ENCODE measurements at places on chromosomes 6 and 20. TPM values are rescaled to one million over a fixed set of nuclear protein-coding genes. Genes with fewer than 3 reads are reported as not detected.
A peak's percentile ranks its signal among the peaks of the same experiment; 100 is the strongest.

Gene GINS1
- polyA plus RNA-seq: 1.1 TPM

Gene PDE10A
- polyA plus RNA-seq: 4.8 TPM

Gene NRSN1
- polyA plus RNA-seq: not detected

Gene PEX6
- polyA plus RNA-seq: 18.0 TPM

Gene PPP1R14C
- polyA plus RNA-seq: 6.5 TPM

Gene VIP
- polyA plus RNA-seq: 1.4 TPM

Gene TREML2
- not detected for polyA plus RNA-seq

Gene MYB
- not detected for polyA plus RNA-seq

DNA sequence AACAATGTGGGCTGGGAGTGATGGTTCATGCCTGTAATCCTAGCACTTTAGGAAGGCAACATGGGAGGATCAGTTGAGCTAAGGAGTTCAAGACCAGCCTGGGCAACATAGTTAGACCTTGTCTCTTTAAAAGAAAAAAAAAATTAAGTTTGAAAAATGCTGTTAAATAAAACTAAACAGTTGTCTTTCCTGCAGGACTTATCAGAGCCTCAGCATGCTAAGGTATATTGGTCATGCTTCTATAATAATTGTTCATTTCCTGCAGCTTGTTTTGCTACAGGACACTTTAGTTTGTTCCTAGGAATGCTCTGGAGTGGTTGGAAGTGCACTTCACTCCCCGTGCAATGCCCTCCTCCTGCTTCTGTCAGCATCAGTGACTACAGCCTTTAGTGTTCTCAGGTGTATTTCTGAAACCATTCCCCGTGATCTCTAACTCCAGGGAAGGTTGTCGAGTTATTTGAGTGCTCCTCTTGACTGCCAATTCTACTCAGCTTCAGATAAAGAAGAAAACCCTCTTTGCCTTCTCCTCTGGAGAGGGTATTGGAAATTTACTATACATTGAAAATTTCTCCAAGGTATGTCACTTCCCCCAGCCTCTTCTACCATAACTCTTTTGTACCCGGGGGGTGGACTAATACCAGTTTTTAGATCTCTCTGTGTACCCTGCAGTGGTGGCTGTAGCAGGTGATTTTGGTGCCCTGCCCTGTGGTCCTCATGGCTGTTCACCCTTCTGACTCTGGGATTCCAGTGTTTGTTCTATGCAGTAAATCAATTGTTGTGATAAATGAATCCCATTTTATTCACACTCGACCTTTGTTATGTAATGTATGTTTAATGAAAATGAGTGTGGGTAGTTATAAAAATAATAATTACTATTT, 33.8 kb downstream of the NHLRC1 start:
- no peaks in the 10 kb centered on the region for H3K36me3 ChIP-seq
- no peaks in the 10 kb centered on the region for H3K27me3 ChIP-seq
- H3K27ac ChIP-seq: no peak overlapping the region
- no peak overlapping the region for H3K4me3 ChIP-seq
- DNase-seq: no peak

DNA sequence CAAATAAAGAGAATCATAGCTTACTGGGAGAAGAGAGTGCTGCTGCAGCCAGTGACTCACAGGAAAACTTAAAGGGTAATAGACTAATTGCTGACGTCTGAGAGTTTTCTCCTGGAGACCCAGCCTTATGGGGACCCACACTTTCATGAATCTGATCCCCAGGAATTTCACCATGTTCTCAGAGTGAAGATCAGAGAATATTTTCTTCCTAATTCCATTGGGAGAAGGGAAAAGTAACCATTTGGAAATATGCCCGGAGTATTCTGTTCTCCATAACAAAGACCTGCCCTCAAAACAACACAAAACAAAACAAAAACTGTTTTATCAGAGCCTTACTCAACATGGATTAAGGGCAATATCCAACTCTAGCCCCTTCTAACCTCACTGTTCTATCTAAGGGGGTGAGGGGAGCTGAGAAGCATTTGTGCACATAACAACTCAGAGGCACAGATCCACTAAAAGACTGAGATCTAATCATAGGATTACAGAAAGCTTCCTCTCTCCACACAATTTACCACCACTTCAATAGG, 168.2 kb upstream of the SSTR4 start:
- no peaks in the 10 kb centered on the region for H3K27me3 ChIP-seq
- no peak overlapping the region for H3K27ac ChIP-seq
- no peaks in the 10 kb centered on the region for H3K4me1 ChIP-seq
- no peaks in the 10 kb centered on the region for H3K36me3 ChIP-seq
- no peak overlapping the region for H3K4me3 ChIP-seq

- H3K27me3 ChIP-seq: no peaks in the 10 kb centered on the region
- no peak overlapping the region for H3K4me3 ChIP-seq
- DNase-seq: no peak
- H3K27ac ChIP-seq: no peak overlapping the region
- H3K4me1 ChIP-seq: no peaks in the 10 kb centered on the region
- no peaks in the 10 kb centered on the region for H3K36me3 ChIP-seq
Observed at GRCh38 chr20:45950330-45950646, 15.8 kb downstream of the PCIF1 start.

GRCh38 chr20:56689318-56689717, 60.2 kb downstream of the TFAP2C start:
- no peaks in the 10 kb centered on the region for H3K36me3 ChIP-seq
- no peak for DNase-seq

GRCh38 chr6:133833949-133834359, 55.0 kb upstream of the TCF21 start:
- H3K27ac ChIP-seq: peak overlapping the region; percentile 33
- peak; percentile 93 for DNase-seq
- H3K27me3 ChIP-seq: no peaks in the 10 kb centered on the region
- H3K4me1 ChIP-seq: peaks cover 3% of the 10 kb centered on the region

- H3K27ac ChIP-seq: no peak overlapping the region
- H3K27me3 ChIP-seq: no peaks in the 10 kb centered on the region
- DNase-seq: no peak
- H3K4me3 ChIP-seq: no peak overlapping the region
- no peaks in the 10 kb centered on the region for H3K36me3 ChIP-seq
- H3K4me1 ChIP-seq: no peaks in the 10 kb centered on the region
Observed at GRCh38 chr20:19137641-19138040, 74.8 kb upstream of the SLC24A3 start.

GRCh38 chr20:19768325-19768842, 10.3 kb downstream of the RIN2 start:
- peaks cover 8% of the 10 kb centered on the region for H3K4me1 ChIP-seq
- H3K27me3 ChIP-seq: no peaks in the 10 kb centered on the region
- no peak overlapping the region for H3K4me3 ChIP-seq
- DNase-seq: no peak
- H3K27ac ChIP-seq: no peak overlapping the region
- no peaks in the 10 kb centered on the region for H3K36me3 ChIP-seq

- no peak overlapping the region for H3K4me3 ChIP-seq
- H3K4me1 ChIP-seq: no peaks in the 10 kb centered on the region
- H3K36me3 ChIP-seq: no peaks in the 10 kb centered on the region
- H3K27me3 ChIP-seq: peaks cover 2% of the 10 kb centered on the region
Observed at GRCh38 chr20:63154395-63154794, 61.5 kb downstream of the YTHDF1 start.

- H3K27me3 ChIP-seq: no peaks in the 10 kb centered on the region
- peak; percentile 39 for DNase-seq
- no peak overlapping the region for H3K4me3 ChIP-seq
- no peaks in the 10 kb centered on the region for H3K36me3 ChIP-seq
Observed at GRCh38 chr6:47512872-47513271, 35.3 kb downstream of the CD2AP start.

- no peak for DNase-seq
- H3K4me3 ChIP-seq: no peak overlapping the region
- H3K36me3 ChIP-seq: no peaks in the 10 kb centered on the region
Observed at GRCh38 chr6:91140449-91140848, 553.6 kb upstream of the MAP3K7 start.

DNA sequence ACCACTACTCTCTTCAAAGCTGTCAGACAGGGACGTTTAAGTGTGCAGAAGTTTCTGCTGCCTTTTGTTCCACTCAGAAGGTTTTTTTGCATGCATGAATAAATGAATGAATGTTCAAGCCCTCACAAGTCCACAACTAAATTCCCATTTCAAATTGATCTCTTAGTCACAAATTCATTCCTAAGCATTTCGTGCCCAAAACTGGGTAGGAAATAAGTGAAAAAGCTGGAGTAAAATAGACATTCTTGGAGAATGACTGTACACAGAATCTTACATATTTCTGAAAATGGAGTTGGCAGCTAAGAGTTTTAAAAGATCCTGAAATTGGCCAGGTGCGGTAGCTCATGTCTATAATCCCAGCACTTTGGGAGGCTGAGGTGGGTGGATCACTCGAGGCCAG, 117.6 kb downstream of the PERP start:
- H3K27ac ChIP-seq: no peak overlapping the region
- no peaks in the 10 kb centered on the region for H3K27me3 ChIP-seq
- H3K4me3 ChIP-seq: no peak overlapping the region
- no peak for DNase-seq
- H3K4me1 ChIP-seq: no peaks in the 10 kb centered on the region

DNA sequence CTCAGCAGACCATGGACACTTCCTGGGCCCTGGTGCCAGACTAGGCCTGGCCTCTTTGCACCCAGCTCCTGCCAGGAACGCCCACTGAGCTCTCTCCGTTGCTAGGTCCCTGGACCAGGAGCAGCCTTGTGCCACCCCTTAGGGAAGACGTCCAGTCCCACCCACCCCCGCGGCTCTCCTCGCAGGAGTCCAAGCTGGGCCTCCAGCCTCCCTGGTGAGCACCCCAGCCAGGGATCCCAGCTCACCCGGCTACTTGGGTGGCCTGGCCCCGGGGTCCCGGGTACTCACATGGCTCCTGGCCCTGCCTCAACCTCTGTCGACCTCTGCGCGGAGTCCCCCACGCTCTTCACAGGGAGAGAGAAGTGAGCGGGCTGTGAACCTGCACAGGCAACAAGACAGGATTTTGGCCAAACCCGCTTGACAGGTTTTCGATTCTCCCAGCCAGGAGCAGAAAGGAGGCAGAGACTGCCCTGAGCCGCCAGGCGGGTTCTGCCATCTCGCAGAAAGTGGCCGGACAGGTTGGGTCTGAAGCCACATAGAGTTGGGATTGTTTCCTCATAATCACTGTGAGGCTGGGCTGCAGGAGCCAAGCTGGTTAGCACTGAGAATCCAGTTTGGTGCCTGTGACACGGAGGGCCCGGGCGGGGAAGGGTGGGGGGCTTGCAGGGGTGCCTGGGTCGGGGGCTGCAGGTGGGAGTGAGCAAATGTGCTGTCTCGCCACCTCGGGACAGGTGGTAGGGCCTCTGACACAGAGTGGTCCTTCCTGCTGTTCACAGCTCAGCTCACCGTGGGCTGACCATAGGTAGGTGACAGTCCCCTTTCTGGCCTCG, at the start of gene RBBP8NL:
Gene RBBP8NL, minus strand, starts transcription at position 368 of the 830 bp plus-strand sequence. CDS start 7,892 bp downstream, outside the sequence.
- peaks cover 3% of the 10 kb centered on the region for H3K4me1 ChIP-seq
- no peak within 1 kb of the TSS for H3K4me3 ChIP-seq
- DNase-seq: peak; percentile 94
- no peaks in the 10 kb centered on the region for H3K36me3 ChIP-seq
- H3K27me3 ChIP-seq: no peaks in the 10 kb centered on the region

DNA sequence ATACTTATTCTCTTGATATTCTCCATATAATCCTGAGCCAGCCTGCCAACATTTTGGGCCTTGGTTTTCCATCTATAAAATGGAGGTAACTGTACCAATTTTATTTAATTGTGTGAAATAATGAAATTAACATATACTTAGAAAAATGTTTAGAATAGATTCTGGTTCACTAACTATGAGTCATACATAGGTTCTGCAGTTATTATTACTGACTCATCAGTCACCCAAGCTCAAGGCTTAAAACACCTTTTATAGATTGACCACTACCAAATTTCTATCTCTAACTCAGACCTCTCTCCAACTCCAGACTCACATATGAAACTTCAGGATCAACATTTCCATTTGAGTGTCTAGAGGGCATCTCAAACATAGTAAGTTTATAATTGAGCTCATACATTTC, 1277.2 kb upstream of the GJE1 start:
- no peak overlapping the region for H3K27ac ChIP-seq
- DNase-seq: no peak
- no peaks in the 10 kb centered on the region for H3K4me1 ChIP-seq
- no peaks in the 10 kb centered on the region for H3K36me3 ChIP-seq
- no peak overlapping the region for H3K4me3 ChIP-seq
- no peaks in the 10 kb centered on the region for H3K27me3 ChIP-seq

DNA sequence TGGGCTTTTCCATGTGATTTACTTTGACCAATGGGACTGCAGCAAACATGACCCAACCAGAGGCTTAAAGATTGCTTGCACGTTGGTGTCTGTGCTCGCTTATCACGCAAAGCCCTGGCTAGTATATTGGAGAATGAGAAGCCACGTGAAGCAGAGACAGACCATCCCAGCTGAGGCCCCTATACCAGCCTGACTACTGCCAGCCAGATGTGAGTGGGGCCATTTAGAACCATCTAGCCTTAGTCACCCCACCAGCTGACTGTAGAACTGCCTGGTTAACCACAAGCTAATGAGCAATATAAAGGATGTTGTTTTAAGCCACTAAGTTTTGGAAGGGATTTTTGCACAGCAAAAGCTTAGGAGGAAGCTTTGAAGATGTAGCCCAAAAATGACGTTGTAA, 74.5 kb downstream of the MACROD2 start:
- no peak for DNase-seq
- no peaks in the 10 kb centered on the region for H3K4me1 ChIP-seq
- H3K27me3 ChIP-seq: no peaks in the 10 kb centered on the region

DNA sequence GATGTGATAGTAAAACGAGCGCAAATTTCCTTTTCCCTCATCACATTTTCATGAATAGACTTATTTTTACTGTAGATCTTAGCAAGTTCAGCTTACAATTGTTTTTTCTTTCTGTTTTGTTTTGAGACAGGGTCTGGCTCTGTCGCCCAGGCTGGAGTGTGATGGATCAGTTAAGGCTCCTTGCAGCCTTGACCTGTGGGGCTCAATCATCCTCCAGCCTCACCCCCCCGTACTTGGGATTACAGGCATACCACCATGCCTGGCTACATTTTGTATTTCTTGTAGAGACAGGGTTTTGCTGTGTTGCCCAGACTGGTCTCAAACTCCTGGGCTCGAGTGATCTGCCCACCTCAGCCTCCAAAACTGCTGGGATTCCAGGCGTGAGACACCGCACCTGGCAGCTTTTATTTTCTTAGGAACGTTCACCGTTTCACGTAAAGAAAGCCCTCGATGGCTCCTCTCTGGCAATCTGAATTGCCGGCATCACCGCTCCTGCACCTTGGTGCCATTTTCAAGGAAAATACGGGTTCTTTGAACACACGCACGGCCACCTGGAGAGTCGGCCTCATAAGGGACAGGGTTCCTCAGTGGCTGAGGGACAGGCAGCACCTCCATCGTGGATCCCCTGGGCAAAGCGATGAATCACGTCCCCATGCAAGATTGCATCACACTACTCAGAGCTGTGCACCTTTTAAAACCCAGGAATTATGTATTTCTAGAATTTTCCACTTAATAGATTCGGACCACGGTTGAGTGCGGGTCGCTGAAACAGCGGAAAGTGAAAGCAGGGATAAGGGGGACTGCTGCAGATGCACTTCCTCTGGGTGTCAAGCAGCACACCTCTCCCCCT, 78.7 kb downstream of the IRF4 start:
- H3K27ac ChIP-seq: no peak overlapping the region
- no peak overlapping the region for H3K4me3 ChIP-seq
- peaks cover 2% of the 10 kb centered on the region for H3K27me3 ChIP-seq
